Left ventricle myocardium superior (tissue), 1 donor: ENCODE measurements at places on chromosomes 2 and 18. TPM values are rescaled to one million over a fixed set of nuclear protein-coding genes. Genes with fewer than 3 reads are reported as not detected.
A peak's percentile ranks its signal among the peaks of the same experiment; 100 is the strongest.

DNA sequence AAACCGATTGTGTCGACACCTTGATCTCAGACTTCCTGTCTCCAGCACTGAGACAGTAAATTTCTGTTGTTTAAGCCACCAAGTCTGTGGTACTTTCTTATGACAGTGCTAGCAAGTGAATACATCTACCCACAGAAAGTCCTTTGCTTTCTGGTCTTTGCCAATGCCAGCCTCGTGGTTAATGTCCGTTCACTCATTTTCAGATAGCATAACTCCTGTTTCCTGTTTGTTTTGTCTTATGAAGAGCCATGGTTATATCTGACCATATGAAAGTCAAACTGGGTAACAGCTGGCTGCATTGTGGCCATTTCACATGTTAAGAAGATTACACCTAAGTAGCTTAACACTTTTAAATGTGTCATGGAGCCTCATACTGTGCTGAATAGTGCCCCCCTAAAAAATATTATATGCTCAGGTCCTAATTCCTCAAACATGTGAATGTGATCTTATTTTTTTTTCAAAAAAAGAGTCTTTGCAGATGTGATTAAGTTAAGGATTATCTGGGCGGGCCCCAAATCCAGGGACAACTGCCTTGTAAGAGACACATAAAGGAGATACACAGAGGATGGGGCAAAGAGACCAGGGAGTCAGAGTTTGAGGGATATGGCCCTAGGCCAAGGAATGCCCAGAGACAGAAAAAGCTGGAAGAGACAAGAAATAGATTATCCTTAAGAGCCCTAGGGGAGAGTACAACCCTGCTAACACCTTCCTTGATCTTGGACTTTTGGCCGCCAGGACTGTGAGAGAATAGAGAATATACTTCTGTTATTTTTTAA, 118.0 kb downstream of the KCNE4 start:
- DNase-seq, result no peak

DNA sequence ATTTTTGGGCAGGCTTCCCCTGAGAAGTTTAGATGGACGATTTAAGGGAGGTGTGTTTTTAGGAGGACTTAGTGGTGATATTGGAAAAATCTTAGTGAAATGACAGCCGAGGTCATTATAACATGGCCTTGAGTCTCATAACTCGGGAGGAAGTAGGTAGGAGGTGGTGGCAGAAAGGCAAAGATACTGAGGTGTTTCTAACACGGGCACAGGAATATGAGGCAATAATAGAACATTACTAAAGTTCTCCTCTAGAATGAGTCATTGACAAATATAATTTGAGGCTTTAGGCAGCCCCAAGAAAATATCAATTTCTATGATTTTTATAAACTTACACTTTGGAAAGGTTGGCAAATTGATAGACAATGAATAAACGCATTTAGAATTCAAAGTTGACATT, 146.1 kb upstream of the ZEB2 start:
- DNase-seq, result no peak

DNA sequence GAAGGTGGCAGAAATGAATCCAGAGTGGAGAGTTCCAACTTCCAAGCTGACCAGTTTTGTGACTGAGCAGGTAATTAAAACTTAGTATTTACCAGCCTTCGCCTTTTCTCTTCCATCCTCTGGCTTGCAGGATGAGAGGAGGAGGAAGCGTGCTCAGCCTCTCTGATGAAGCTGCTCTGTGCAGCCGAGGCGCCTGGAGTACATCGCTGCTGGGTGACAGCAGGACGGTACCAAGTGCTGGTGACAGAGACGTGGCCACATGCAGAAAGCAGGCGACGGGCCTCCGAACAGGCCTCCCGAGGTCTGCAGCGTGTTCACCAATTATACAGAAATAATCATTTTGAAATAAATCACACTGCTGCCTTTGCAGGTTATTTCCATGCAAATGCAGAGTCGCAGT, 95.0 kb downstream of the MBP start:
- no peak for DNase-seq

- DNase-seq, result peak; percentile 50
These were observed 102.3 kb upstream of the ODC1 start for GRCh38 chr2:10550206-10551001.

DNA sequence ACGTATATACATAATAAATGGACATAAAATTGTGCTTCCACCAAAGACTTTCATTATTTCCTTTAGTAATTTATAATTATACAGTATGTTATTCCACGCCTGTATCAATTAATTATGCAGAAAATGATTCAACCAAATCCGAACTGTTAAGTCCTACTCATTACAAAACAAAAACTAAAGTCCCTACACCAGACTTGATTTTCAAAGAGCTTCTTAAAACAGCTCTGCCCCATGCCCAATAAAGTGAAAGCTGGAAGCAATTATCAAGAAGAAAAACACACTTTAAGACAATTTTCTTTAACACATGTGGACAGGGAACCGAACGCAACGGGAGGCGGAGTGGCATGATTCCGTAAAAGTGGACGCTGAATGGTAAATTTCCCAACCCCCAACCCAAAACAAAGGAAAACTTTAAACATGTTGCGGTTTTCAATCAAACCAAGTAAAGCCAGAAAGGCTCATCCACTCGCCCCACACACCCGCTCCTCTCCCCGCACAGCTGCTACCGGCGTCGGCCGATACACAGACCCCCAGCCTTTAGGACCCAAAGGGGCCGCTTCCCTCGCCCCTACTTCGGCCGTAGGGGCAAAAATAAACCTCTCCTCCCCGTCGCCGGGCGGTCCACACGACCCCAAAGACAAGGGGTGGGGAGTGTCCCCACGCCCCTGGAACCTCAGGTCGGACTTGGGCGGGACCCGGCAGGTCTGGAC, 705 bp downstream of the YES1 start:
- DNase-seq, result no peak

Gene MROH2A
- total RNA-seq, result not detected

Gene ALK
- total RNA-seq, result not detected

Gene NEU2
- total RNA-seq, result not detected

Gene FIGN
- total RNA-seq, result 16.6 TPM

Gene MC5R
- not detected for total RNA-seq

Gene UNC80
- not detected for total RNA-seq

Gene ID2
- 30.0 TPM for total RNA-seq
